ENCODE measurements at places on chromosomes 13 and 19.

- no peak for DNase-seq
Observed at GRCh38 chr13:47046706-47047105, 149.9 kb upstream of the HTR2A start.

DNA sequence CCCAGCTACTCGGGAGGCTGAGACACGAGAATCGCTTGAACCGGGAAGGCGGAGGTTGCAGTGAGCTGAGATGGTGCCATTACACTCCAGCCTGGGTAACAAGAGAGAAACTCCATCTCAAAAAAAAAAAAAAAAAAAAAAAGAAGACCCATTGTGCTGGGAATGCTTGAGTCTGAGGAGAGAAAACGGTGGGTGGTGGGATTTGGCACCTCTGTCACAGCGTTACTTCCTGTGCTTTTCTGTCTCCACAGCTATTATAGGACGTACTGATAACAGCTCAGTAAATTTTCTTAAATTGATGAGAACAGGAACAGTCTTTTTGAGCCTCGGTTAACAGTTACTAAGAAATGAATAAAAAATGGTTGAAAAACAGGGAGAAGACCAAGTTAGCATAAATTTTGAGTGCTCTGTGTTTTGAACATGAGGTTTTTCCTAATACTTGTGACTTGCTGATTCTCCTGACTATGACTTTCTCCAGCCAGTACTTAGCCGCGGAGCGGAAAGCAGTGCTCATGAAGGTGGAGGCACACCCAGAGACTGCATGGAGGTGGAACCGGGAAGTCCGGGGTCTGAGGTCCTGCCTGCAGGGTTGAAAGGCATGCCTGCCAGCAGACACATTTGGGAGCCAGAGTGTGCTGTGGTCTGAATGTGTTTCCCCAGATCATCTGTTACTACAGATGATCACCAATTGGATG is 55.3 kb upstream of the TEX29 start:
- DNase-seq: no peak

GRCh38 chr13:74891610-74892009 is 590.4 kb downstream of the TBC1D4 start:
- DNase-seq: no peak

GRCh38 chr13:50690006-50690405 is 153.5 kb downstream of the DLEU7 start:
- DNase-seq: no peak

DNA sequence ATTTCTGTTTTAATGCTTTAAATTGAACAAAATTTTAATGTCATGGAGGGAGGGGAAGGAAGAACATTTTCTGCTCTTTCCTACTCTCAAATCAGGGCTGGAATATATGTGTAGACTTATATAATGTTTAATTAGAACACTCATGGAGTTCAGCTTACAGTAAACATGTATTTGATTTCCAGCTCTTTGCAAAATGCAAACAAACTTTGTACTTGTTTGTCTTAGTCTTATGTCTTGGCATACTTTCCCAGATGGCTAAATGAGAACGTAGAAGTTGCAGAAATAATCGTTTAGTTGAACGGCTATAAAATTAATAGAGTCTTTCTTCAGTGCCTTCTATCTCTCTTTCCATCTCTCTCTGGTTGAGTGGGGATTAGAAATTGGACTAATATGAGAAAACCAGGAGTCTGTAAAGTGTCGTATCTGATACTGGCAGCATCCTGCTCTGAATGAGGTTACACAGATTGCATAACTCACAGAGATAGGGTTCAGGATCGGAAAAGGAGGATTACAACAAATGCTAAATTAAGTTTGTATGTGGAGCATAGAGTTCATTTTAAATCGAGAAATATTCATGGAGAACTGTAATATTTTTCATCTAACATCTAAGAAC is 82.3 kb downstream of the FGF9 start:
- DNase-seq: no peak

DNA sequence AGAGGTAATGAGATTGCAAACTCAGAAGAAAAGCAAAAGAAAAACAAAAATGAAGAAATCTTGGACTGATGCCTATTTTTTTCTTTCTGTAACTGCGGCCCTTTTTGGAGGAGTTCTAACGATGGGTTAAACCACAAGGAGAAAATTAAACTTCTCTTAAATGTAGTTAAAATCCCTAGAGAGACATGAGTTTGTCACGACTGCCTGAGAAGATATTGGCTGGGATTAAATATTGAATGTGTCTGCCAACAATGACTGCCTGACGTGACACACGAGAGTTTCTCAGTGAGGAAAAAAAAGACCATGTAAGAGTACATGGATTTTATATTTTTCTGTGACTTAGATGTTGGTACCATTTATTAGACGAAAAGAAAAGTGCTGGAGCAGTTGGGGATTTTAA is 1013.4 kb downstream of the PCDH9 start:
- no peak for DNase-seq

GRCh38 chr19:46076951-46077814 is 36.4 kb upstream of the IGFL4 start:
- DNase-seq: no peak

DNA sequence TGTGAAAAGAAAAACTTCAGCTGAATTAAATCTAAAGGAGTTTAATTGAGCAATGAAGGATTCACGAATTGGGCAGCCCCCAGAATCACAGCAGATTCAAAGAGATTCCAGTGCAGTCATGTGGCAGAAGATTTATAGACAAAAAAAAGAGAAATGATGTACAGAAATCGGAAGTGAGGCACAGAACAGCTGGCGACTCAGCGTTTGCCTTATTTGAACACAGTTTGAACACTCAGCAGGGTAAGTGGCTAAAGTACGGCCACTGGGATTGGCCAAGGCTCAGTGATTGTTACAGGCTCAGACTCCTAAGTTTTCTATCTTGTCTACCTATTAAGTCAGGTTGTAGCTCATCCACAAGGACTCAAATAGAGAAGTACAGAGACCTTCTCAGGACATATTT is 11.6 kb upstream of the CFAP97D2 start:
- DNase-seq: no peak

GRCh38 chr19:55485439-55486011 is 537 bp downstream of the NAT14 start:
- no peak for DNase-seq

GRCh38 chr13:22561581-22561980 is 619.2 kb upstream of the SGCG start:
- DNase-seq: no peak

DNA sequence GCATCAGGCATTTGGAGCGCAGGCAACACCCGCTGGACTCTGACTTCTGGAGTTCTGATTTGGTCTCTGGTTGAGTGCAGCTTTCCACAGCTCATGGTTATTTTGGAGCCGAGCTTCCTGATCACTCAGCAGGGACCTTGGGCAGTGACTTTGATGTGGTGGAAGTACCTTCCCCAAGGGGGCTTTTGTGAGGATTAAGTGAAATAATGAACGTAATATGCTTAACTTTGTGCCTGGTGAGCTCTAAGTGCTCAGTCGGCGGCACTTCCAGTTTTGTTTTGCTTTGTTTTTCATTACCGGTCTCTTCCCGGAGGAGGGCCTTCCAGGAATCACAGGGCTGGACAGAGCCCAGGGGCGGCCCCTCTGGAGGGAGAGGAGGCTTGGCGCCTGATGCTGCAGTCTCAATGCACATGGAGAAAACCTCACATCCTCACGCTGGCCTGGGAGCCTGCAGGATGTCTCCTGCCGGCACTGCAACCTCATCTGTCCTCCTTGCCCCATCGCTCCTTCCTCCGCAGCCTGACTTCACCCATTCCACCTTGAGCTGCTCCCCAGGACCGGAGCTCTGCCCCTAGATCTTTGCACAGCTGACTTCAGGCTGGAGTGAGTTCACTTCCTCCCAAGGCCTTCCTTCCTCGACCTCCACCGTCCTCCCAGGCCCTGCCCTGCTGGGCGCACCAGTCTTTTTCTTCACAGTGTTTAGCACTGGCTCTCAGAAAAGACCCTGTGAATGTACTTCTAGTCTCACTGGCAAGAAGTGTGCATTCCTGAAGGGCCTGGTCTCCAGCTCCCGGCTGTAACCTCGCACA is 1.5 kb downstream of the PLEKHF1 start:
- no peak for DNase-seq

GRCh38 chr13:23771552-23771951 is 117.6 kb downstream of the MIPEP start:
- DNase-seq: no peak

GRCh38 chr19:54576411-54576976 is 2.9 kb downstream of the LILRA2 start:
- no peak for DNase-seq

DNA sequence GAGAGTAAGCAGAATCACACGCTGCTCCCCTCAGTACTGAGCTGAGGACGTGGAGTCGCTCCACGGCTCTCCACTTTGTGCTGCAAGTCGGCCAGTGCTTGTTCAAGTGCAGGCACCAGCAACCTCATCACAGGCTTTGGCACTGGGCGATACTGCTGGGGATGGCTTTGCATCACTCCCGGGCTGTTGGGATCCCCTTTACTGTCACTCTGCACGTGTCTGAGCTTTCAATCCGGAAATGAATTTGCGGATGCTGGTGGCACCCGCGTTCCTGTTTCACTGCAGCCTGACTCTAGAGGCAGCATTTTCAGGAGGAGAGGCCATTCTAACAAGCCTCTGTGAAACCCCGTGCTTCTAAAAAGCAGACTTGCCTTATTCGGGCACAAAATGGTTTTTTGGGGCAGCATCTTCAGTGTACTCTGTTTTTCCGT is 19.1 kb downstream of the SMARCA4 start:
- no peak for DNase-seq

DNA sequence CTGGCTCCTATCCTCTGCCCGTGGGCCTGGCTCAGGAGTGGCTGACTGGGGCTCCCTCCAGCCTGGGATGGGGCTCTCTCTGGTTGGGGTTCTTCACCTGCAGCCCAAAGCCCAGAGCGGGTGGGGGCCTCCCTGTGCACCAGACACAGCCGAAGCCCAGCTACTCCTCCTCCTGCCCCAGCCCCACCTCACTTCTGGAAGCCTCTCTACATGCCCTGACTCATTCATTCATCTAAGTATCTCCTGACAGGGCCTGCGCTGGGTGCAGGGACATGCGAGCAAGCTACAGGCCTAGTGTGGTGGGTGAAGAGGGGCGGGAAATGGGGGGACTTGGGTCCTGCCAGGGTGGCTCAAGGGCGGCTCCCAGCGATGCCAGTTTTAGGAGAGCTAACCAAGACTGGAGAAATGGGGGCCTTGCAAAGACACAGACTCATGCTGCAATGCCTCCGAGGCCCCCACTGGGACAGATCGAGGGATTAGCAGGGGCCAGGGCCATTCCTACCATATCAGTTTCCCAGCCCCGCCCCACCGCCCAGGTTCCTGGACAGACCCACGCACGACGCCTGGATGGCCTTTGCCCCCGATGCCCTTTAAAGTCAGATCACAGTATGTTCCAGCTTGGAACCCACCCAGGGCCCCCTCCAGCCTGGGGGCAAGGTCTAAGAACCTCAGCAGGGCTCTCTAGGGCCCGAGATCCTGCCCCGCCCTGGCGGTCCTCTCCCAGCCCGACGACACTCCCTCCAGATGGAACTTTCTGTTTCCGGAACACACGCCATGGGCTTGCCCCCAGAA is 12.6 kb downstream of the LSM4 start:
- no peak for DNase-seq

- DNase-seq: no peak
Observed at GRCh38 chr19:15238639-15239155, 6.4 kb upstream of the EPHX3 start.

GRCh38 chr13:98528663-98529064 is 48.2 kb downstream of the STK24 start:
- DNase-seq: no peak

DNA sequence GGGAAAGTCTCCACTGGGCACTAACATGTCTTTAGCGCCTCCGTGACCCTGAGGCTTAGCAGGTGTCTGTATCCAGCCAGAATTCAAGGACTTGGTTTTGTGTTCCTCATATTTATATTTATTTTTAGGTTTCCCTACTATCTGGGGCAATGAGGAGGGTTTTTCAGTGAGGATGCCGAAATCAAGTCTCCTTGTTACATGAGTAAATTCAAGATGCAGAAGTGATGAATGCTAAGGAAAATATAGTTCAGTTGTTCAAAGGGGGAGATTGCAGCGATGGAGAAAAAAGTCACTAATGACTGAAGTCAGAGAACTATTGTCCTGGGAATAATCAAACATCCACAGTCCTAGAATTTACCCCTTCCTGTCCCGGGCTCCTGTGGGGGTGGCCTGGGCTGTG is 791 bp upstream of the ADGRE2 start:
- DNase-seq: no peak

GRCh38 chr19:12574036-12574435 is 22.8 kb upstream of the ZNF564 start:
- no peak for DNase-seq

GRCh38 chr13:52925251-52925650 is 76.8 kb upstream of the PCDH8 start:
- DNase-seq: no peak

GRCh38 chr13:26951581-26952177 is 191.1 kb upstream of the GPR12 start:
- DNase-seq: no peak

DNA sequence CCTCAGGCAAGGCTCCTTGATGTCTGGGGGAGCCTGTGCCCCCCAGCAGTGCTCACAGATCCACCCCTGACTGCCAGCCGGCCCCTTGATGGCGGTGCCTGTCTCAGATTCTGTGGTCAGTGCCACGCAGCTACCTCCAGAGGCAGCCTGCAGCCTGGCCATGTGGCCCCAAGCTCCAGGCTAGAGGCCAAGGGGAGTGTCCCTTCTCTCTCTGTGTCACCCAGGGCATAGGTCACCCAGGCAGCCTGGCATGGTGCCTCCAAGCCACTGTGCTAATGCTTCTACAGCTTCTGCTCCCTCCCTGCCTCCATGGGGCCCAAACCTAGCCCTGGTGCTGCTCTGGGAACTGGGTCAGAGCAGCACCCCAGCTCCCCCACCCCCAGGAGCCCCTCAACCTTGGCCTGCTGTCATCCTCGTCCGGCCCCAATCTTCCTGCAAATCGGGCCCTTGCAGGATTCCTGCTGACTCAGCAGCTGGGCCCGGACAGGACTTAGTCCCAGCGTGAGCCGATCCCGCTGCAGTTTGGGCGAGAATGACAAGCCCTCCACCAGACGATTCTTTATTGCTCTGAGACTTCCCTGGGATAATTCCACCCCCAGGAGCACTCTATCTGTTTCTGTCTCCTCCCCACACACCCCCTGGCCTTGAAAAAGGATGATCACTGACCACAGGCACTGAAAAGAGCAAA is 2.8 kb upstream of the ARL11 start:
- no peak for DNase-seq

GRCh38 chr19:37361994-37362393 is 8.9 kb upstream of the ZNF527 start:
- DNase-seq: no peak

GRCh38 chr19:6736917-6737283 is 480 bp downstream of the GPR108 start:
- no peak for DNase-seq

Measured in T-helper 2 cell (primary cell).